ENCODE measurements at places on chromosomes 4 and X.
A peak's percentile ranks its signal among the peaks of the same experiment; 100 is the strongest.

GRCh38 chr4:124432500-124432899 is 280.0 kb downstream of the ANKRD50 start:
- DNase-seq, result no peak

GRCh38 chrX:13077168-13077567 is 32.7 kb upstream of the FAM9C start:
- no peak for DNase-seq

GRCh38 chrX:30215357-30215843 is at the start of gene MAGEB2:
Gene MAGEB2, plus strand, starts transcription at chrX:30215563. Its CDS starts 3,018 bp downstream, at chrX:30218581.
- no peak for DNase-seq

DNA sequence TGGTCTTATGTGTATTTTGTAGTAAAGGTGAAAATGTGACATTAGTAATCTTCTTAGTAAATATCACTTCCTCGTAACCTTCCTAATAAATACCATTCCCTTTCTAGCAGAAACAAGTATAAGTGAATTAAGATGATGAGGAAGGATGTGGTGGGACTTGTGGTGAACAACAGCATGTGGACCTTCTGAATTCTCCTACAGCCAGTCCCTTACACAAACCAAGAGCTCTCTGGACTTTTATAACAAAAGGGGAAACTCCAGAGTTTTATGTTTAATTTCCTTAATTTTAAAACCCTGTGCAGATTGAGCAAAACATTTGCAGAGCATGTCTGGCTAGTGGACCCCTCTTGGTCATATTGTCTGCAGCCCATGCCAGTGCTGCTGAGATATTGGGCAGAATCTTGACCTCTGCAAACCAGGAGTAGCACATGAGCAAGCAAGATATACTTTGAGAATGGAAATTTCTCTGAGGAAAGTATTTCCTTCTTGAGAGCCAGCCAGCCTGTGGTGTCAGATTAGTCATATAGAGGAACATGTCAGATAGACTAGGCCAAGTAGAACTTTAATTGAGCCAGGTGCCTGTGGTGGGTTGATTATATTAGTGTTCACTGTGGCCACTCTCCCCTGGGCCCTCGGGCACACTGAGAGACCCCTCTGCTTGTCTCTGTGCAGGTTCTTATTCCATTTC is 328.2 kb downstream of the DKK2 start:
- no peak for DNase-seq

- no peak for DNase-seq
Measured at GRCh38 chr4:169582203-169582602, 30.2 kb downstream of the NEK1 start.

DNA sequence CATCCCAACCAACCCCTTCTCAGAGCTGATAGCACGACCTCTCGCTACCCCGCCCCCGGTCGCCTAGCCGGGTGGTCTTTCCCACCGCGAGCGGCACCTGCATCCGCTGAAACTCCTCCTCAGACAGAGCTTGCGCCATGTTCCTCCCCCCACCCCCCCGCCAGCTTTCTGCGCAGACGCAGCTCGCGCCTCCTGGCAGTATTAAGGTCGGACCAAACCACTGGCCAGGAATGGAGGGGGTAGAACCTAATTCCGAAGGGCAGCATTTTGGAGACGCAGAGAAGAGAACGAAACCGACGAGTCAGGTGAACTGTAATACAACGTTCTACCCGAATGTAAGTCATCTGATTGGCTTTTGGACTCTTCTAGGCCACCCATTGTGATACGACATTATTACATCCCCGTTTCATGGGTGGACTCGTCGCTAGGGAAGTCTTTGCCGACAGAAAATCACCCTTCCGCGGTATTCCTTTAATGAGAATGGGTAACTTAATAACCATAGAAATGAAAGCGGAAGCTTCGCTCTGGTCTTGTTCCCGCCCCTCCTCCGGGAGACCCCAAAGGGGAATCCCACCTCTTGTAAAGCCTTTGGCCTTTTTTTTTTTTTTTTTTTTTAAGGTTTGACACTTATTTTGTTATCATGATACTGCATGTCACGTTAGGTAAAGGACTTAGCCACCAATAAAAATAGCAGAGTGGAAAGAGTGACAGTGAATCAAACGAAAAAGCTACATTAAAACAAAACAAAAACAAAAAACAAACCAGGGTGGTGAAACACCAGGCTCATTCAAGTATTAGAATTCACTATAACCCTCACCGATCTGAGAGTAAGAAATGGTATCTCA is at the start of gene GRIPAP1:
Gene GRIPAP1, minus strand, starts transcription at position 174 of the 845 bp plus-strand sequence. Its CDS starts 35 bp downstream, at position 139.
- peak; percentile 83 for DNase-seq

DNA sequence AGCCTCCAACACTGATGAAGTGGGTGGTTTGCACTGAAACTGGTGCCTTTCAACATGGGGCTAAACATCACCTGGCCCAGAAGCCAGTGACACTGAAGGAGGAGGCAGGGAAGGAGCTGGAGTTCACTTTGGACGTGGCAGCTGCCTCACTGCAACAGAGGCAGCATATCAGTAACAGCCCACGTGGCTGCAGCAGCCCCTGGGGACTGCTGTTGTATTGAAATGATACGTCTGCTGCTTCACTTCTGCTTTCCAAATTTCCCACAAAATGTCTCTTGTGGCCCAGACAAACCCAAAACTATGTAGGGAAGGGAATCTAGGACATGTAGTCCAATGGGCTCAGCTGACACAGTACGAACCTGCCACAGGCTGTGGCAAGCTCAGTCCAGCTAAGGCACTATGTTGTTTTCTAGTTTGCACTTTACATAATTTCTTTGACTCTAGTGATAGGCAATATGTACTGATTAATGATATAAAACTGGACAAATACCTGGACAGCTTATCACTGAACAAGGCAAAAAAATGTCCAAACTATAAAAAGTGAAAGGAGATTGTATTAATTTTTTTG is 84.7 kb upstream of the RAPGEF2 start:
- no peak for DNase-seq

- DNase-seq, result no peak
Measured at GRCh38 chr4:13306356-13306755, 177.8 kb downstream of the RAB28 start.

GRCh38 chrX:151030845-151031244 is 47.7 kb downstream of the HMGB3 start:
- no peak for DNase-seq

GRCh38 chr4:151489462-151490203 is 80.7 kb downstream of the FHIP1A start:
- no peak for DNase-seq

- no peak for DNase-seq
Measured at GRCh38 chrX:66046612-66047235, 6.8 kb upstream of the VSIG4 start.

DNA sequence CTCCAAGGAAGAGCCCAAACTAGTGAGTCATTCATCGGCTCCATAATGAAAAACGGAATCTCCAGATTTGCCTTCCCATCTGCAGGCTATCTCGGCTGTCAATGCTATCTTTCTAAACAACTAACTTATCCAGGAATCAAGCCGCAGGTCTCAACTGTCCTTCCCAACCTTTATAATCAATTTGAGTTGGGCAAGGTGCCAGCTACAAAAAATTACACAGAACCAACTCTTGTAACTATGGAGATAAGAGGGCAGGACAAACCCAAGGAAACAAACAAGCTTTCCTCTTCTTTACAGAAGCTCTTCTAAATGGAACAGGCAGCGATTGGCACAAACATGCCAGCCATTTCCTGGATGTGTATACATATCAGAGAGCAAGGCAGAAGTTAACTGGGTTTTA is 61.2 kb upstream of the RAI2 start:
- DNase-seq, result no peak

DNA sequence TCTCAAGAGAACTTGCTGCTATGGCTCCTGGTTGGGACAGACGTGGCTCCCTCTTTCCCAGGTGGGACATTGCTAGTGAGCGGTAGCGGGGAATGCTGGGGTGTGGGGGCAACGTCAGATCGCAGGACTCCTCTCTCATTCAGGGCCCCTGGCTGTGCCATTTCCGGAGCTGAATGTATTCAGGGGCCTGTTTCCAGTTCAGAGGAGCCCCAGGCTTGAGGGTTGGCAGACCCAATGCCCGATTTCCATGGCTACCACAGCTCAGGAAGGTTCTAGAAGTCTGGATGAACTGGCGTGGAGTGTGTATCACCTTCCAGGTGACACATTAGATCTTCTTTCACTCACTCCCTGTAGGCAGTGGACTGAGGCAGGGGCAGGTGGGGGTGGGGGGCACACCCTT is 26.2 kb upstream of the CRMP1 start:
- DNase-seq, result no peak

DNA sequence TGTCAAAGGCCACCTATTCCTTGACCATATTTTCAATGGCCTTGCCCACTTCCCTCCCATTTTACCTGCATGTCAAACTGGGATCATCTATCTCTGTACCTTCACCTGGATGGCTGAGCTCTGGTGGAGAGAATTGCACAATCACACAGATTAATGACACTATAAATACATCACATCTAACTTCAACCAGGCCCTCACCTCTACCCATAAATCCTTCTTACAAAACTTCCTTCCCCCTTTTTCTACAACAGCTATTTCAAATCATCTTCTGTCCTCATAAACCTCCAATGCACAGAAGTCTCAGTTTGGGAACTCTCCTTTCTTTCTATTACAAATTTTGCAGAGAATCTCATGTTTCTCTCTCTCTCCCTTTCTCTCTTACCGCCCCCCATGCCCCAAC is 9.2 kb downstream of the PALLD start:
- DNase-seq, result no peak

GRCh38 chrX:66039944-66040343 is at the start of gene VSIG4:
Gene VSIG4, minus strand, starts transcription at chrX:66040080. Its CDS starts 82 bp downstream, at chrX:66039998.
- peak; percentile 64 for DNase-seq

- no peak for DNase-seq
Measured at GRCh38 chr4:152687974-152688599, 8.3 kb upstream of the TMEM154 start.

DNA sequence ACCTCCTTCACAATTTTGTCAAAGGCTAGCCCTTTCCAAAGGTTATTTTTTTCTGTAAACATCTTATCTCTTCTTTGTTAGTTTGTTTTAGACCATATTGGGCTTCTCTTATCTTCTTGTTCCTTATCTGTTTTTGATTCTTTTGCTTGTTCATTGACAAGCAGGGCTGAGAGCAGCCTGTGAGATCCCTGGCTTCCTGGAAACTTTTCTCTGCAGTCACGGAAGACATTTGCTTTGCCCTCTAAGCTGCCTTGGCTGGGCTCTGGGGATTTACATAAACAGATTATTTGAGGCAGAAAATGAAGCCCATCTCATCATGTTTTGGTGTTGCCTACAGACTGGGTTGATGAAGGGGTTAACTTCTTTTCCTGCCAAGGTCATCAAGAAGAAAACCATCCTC is 157.4 kb upstream of the AMOT start:
- no peak for DNase-seq

GRCh38 chrX:150429594-150429993 is 66.5 kb downstream of the MAMLD1 start:
- DNase-seq, result no peak

GRCh38 chr4:54779036-54779435 is 121.3 kb downstream of the KIT start:
- no peak for DNase-seq

GRCh38 chr4:96431094-96431493 is 591.2 kb downstream of the PDHA2 start:
- no peak for DNase-seq

DNA sequence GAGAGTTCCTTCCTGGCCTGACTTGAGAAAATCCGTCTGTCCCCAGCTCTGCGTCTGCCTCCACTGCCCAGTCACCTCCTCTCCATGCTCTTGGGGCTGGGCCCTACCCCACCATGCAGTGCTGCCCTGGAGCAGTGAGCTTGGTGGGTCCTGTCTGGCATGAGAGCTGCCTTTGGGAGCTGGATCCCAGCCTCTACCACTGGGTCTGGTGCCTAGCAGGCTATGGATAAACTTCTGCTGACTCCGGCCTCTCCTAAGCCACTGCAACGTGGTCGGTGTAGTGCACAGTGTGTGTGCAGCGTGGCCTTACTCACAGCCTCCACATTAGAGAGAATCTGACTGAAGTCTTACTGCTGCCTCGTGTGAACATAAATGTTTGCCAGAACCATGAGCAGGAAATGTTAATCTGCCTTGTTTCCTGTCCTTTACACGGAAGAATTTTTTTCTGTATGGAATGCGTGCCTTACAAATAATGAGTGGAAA is 47.6 kb downstream of the HTT start:
- no peak for DNase-seq

GRCh38 chr4:40059362-40059761 is 2.7 kb downstream of the N4BP2 start:
- no peak for DNase-seq

- DNase-seq, result no peak
Measured at GRCh38 chrX:20015945-20016615, 25.2 kb upstream of the BCLAF3 start.

DNA sequence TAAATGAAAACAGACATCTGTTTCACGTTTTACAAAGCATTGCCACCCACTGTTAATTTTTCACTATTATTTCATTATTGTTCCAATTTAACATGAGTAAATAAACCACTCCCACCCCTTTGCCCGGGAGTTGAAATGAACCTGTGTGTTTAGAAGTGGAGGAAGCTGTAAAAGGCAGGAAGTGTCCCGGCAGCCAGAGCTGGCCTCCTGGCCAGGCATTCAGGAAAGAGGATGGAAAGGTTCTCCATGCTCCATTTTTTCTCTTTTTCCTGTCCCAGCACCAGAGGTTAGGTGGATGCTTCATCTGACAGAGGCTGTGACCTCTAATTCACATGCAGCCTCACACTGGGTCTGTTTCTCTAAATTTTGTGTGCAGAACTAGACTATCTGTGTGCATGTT is 55.5 kb upstream of the LNX1 start:
- DNase-seq, result no peak

DNA sequence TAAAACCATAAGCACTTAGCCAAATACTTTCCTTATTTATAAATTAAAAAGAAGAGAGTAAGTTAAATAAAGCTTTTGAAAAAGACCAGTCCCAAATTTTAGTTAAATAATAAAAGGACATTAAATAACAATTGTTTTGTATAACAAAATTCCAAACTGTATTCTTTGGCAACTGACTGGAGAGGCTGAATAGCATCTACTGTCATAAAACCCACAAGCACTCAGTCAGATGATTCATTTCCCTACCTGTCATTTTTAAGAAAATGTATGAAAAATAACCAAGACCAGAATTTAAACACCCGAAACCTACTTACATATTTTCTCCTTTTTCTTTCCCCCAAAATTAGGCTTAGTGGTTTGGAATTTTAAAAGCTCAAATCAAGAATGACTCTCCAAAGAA is 32.5 kb upstream of the SMIM10L2A start:
- no peak for DNase-seq

DNA sequence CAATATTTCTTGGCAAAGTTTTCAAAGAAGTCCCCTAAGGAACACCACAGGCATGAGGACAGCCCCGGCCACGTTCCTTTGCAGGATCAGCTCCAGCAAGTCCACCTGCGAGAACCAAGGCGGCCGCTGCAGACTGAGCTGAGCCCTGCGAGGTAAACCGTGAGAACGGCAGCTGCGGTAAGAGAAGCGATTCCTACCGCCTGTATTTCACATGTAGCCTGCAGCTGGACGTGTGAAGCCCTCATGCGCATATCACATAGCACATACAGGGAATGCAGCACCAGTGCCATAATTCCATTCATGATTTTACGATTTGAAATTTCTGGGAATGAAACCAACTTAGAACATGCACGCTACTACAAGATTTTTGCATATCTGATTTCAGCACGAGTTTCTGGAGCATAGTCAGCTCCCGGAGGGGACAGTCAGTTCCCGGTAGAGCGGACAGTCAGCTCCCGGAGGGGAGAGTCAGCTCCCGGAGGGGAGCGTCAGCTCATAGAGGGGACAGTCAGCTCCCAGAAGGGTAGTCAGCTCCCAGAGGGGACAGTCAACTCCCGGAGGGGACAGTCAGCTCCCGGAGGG is 41.7 kb downstream of the FGFRL1 start:
- peak; percentile 43 for DNase-seq
